ENCODE measurements at places on chromosomes 7 and 10.
A peak's percentile ranks its signal among the peaks of the same experiment; 100 is the strongest.

- DNase-seq: peak; percentile 34
These were observed 27.1 kb downstream of the TNRC18 start for GRCh38 chr7:5396542-5396941.

DNA sequence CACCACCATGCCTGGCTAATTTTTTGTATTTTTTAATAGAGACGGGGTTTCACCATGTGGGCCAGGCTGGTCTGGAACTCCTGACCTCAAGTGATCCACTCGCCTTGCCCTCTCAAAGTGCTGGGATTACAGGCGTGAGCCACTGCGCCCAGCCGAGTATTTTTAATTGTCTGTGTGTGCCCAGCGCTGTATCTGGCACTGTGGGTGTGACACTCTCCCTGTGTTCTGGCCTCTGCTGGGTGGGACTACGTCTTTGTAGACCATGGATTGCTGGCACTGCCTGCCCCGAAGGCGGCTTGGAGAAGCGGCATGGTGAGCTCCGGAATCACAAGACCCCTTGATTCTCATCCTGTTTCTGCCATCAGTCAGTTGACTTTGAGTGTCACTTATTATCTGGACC, 136.2 kb downstream of the CDH23 start:
- DNase-seq: no peak

- DNase-seq: no peak
These were observed 27.2 kb downstream of the EBF3 start for GRCh38 chr10:129936923-129937300.

- no peak for DNase-seq
These were observed 9.3 kb upstream of the RTKN2 start for GRCh38 chr10:62277971-62278370.

GRCh38 chr7:82114237-82114636, 329.3 kb downstream of the CACNA2D1 start:
- DNase-seq: no peak

DNA sequence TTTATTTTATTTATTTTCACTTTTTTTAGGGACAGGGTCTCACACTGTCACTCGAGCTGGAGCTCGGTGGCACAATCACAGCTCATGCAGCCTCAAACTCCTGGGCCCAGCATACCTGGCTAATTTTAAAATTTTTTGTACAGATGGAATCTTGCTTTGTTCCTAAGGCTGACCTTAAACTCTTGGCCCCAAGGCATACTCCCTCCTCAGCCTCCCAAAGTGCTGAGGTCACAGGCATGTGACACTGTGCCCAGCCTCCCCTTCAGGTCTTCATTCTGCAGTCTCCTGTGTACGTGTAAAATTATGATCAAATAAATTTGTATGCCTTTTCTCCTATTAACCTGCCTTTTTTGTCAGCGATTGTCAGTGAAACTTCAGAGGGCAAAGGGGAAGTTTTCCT, 17.8 kb upstream of the TCTN3 start:
- no peak for DNase-seq

- no peak for DNase-seq
These were observed 3.6 kb downstream of the ADARB2 start for GRCh38 chr10:1733720-1734119.

GRCh38 chr10:126758867-126759266, 88.4 kb upstream of the C10orf90 start:
- DNase-seq: no peak
